ENCODE measurements at places on chromosomes 1 and 21.
A peak's percentile ranks its signal among the peaks of the same experiment; 100 is the strongest.

DNA sequence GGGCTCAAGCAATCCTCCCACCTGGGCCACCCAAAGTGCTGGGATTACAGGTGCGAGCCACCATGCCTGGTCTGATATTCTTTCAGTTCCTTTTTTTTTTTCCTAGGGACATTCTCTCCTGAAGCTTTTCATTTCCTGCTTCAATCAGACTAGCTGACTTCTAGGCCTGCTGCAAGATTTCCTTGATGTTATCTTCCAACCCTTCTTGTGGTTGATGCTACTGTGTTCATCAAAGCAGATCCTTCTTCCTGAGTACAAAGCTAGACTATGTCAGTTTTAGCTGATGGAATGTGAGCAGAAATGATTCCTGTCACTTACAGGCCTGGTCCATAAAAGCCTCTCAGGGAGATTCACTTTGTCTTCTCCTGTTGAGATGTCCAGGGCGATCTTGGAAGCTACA, 146.4 kb downstream of the CDC7 start:
- peak; percentile 34 for DNase-seq

GRCh38 chr1:116290085-116290705, 82.8 kb upstream of the ATP1A1 start:
- DNase-seq, result no peak

- no peak for DNase-seq
Measured at GRCh38 chr1:87218618-87219017, 110.1 kb upstream of the LMO4 start.

- no peak for DNase-seq
Measured at GRCh38 chr1:176959191-176959820, 205.2 kb downstream of the ASTN1 start.

DNA sequence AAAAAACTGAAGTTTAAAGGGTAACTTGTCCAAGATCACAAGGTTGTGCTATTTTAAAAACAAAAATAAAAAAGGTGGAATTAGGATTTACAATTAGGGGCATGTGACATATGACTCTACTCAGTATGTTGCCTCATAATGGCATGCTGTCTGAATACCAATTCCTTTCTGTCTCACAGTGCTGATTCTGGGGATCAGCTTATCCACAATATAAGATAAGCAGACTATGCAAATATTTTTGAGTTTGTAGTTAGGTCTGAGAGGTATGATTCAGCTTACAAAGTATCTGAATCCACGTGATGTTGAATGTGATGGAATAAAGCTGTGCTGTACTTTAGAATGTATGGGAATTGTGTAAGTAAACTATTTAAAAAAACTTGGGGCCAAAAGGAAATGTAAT, 216.6 kb downstream of the HHIPL2 start:
- DNase-seq, result peak; percentile 85

GRCh38 chr1:91884459-91885212, 1.3 kb downstream of the TGFBR3 start:
- DNase-seq, result peak; percentile 36

- no peak for DNase-seq
Measured at GRCh38 chr1:209810783-209811182, 4.8 kb upstream of the IRF6 start.

- DNase-seq, result peak; percentile 49
Measured at GRCh38 chr1:245878585-245878984, 628.5 kb downstream of the SMYD3 start.

GRCh38 chr1:206691604-206692003, 6.9 kb downstream of the MAPKAPK2 start:
- DNase-seq, result no peak

DNA sequence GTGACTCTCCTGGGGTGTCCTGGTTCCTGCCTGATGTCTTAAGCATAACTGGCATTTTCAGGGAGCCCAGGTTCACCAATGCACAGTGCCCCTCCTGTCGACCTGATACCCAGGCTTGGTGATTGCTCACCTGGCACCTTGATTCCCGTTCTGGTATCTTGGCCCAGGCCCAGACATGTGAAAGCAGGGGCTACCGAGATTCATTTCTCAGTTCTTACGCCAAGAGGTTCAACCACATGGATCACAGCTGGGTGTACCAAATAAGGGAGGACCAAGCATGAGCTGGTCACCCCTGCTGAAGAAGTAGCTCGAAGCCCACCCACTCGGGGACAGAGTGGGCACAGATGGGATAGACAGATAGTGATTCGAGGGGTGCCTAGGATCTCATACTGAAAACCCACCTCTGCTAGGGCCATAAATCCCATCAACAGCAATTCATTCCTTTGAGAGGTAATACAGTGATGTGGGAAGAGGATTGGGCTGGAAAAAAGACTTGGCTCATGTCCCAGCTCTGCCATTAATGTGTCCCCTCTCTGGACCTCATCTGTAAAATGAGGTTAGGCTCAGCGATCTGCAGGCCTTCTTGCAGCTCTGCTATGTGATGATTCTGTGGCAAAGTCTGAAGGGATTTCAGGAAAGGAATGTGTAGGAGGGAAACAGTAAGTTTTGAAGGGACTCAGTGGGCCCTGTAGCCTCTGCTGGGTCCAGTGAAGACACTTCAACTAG, 2.7 kb downstream of the EPHX1 start:
- peak; percentile 20 for DNase-seq

Data from EH (cell line).